ENCODE measurements at places on chromosomes 16 and 17. TPM values are rescaled to one million over a fixed set of nuclear protein-coding genes. Genes with fewer than 3 reads are reported as not detected.
A peak's percentile ranks its signal among the peaks of the same experiment; 100 is the strongest.

The CCL15 gene
- total RNA-seq: 54.4 TPM

The FNDC8 gene
- total RNA-seq: not detected

The CMTM2 gene
- total RNA-seq: not detected

The NT5C gene
- 72.3 TPM for total RNA-seq

The BFAR gene
- 72.2 TPM for total RNA-seq

The SSTR5 gene
- 0.37 TPM for total RNA-seq

GRCh38 chr17:17540278-17540906, 44.2 kb upstream of the RASD1 start:
- H3K36me3 ChIP-seq: no peaks in the 10 kb centered on the region
- peaks cover 10% of the 10 kb centered on the region for H3K4me1 ChIP-seq
- H3K27ac ChIP-seq: no peak overlapping the region
- no peaks in the 10 kb centered on the region for H3K27me3 ChIP-seq

DNA sequence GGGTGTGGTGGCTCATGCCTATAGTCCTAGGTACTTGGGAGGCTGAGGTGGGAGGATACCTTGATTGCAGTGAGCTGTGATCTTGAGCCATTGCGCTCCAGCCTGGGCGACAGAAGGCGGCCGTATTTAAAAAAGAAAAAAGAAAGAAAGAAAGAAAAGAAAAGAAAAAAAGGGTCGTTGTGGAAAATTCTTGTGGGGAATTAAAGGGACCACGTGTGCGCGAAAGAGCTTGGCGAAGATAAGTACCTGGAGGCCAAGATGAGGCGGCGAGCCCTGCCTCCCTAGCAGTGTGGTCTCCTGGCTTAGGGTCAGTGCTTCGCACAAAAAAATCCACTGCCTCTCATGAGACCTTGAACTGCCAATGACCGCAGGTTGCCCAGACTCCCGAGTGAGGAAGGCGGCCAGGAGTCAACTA, 728 bp upstream of the NMT1 start:
- no peaks in the 10 kb centered on the region for H3K36me3 ChIP-seq
- DNase-seq: no peak
- H3K27me3 ChIP-seq: no peaks in the 10 kb centered on the region
- H3K4me3 ChIP-seq: peak overlapping the region; percentile 74
- H3K27ac ChIP-seq: peak overlapping the region; percentile 73

- no peaks in the 10 kb centered on the region for H3K27me3 ChIP-seq
- DNase-seq: peak; percentile 92
- peak within 1 kb of the TSS; percentile 61 for H3K4me3 ChIP-seq
- peak within 1 kb of the TSS; percentile 93 for H3K27ac ChIP-seq
- H3K4me1 ChIP-seq: no peaks in the 10 kb centered on the region
- no peaks in the 10 kb centered on the region for H3K36me3 ChIP-seq
Measured at GRCh38 chr16:30534368-30535105, at the start of gene ZNF747. Gene ZNF747 (minus strand): TSS chr16:30534858. CDS start chr16:30534679, 179 bp downstream.

- no peak overlapping the region for H3K27ac ChIP-seq
- no peaks in the 10 kb centered on the region for H3K27me3 ChIP-seq
Measured at GRCh38 chr16:58847902-58848661, 114.0 kb upstream of the GOT2 start.

DNA sequence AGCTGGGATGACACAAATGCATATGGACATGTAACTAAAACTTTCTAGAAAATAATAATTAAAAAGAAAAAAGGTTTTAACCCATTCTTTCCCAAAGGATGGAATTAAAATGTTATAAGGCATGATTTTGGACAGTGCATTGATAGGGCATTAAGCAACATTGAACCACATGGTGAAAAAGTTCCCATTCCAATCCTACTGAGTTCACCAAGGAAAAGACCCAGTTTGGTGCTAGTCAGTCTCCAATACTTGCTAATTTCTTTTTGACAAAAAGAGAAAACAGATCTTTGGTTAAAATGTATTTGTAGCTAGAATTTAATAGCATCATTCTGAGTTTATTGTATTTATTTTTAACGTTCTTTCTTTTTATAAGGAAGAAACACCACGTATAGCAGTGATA, 28.1 kb downstream of the EMP2 start:
- DNase-seq: no peak
- H3K36me3 ChIP-seq: no peaks in the 10 kb centered on the region
- H3K4me3 ChIP-seq: no peak overlapping the region
- H3K4me1 ChIP-seq: no peaks in the 10 kb centered on the region
- no peak overlapping the region for H3K27ac ChIP-seq

Measured in colonic mucosa (tissue), 4 donors.